ENCODE measurements at places on chromosomes 6 and 20.

DNA sequence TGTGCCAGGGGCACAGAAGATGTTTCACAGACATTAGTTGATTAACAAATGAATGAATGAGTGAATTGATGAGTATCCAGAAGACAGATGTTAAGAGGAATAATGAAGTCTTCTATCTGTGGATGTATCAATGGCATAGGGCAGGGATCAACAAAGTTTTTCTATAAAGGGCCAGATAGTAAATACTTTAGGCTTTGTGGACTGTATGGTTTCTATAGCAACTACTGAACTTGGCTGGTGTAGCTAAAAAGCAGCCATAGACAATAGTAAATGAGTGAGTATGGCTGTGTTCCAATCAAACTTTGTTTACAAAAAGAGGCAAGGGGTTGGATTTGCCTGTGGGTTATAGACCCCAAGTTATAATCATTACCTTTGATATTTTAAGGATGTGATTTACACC, 144.0 kb downstream of the PRL start:
- no peak for DNase-seq

DNA sequence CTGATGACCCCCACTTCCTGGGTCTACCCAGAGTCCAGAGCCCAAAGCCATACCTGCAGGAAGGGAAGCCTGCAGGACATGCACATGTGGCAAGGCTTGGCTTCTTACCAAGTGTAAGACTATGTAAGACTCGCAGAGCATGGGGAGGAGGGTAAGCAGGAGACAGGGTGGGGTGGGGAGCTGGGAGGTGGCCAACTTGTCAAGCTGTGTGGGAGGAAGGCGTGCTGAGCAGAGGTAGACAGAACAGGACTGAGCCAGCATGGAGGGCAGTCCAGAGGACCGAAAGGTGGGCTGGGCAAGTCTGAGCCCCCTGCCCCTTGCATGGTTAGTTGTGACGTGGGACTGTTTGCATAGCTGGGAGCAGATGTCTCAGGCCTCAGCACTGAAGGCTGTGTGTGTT, 53.4 kb upstream of the RNF24 start:
- no peak for DNase-seq

DNA sequence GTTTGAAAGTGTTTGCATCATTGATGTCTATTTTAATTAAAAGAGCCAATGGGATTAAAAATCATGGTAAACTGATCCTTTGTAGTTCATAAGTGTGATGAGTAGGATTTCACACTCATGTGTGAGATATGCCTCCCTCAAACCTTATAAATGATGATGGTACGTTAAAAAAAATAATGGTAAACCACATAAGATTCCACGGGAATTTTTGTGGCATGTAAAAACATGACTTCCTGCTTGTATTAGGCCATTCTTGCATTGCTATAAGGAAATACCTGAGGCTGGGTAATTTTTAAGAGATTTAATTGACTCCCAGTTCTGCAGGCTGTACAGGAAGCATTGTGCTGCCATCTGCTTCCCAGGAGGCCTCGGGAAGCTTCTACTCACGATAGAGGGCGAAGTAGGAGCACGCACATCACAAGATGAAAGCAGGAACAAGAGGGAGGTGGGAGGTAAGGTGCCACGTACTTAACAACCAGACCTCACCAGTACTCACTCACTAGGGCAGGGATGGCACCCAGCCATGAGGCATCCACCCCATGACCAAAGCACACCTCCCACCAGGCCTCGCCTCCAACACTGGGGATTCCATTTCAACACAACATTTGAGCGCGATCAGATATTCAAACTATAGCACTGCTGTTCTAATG, 187.6 kb upstream of the QKI start:
- peak; percentile 84 for DNase-seq

- peak; percentile 55 for DNase-seq
Measured at GRCh38 chr20:45098103-45098773, 2.7 kb downstream of the KCNS1 start.

DNA sequence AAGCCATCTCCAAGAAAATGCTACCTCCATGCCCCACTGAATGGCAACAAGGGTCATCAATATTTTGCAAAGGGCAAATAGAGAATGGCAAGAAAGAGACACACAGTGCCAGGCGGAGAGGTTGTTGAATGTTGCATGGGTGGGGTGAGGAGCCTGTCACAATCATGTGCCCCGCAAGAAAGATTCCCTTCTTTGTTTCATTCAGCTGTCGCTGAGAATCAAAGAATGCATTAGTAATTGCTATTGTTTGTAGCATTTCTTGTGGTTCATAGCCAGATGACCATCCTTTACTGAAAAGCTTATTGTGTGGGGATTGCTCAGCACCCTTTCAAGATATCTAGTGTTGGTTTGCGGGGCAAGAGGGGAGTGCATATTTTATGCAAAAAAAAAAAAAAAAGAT, 166.5 kb upstream of the QKI start:
- DNase-seq: no peak

DNA sequence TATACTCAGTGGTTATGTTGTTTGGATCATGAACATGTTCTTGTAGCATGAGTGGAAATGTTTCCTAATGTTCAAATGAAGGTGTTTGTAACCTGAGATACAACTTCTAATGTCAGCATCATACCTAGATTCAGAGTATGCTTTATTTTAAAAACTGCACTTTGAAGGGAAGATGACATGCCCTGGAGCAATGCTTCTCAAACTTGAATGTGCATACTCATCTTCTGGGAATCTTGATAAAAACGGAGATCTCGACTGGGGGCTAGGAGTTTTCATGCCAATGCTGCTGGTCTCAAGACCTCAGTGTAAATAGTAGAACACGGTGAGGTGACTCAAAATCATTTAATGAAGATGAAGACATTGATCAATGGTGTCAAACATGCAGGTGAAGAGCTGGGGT, 440.0 kb upstream of the NOX3 start:
- DNase-seq: no peak

- DNase-seq: peak; percentile 97
Measured at GRCh38 chr6:113564371-113565171, 292.6 kb upstream of the MARCKS start.

DNA sequence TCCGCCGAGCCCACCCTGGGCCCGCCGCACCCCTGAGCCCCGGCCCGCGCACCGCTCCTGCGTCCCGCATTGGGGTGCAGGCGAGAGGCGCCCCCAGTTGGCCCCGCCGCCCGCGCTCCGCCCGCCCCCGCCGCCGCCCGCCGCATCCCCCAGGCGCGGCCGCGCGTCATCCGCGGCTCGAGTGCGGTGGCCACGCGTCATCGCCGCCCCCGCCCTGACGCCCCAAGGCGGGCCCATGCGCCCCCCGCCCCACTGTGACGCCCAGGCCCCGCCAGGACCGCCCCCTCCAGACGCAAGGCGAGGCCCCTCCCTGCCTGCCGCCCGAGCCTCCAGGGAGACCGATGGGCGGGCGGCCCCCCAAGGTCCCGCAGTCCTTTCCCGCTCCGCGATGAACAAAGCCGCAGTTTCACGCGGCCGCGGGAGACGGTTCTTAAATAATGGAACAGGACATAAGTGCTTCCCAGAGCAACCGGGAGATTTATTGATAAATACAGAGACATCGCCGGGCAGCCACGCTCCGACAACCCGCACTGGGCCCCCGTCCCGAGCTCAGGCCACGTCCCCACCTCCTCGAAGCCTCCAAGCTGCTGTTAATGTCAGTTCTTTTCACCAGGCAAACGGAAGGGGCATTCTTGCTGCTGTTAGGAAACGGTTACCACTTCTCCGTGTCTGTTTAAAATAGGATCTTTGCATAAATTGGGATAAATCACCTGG, at the start of gene ANKRD60:
ANKRD60 (minus strand) TSS at position 170 of the 714 bp plus-strand sequence; CDS start at position 170, 0 bp downstream.
- DNase-seq: peak; percentile 61

GRCh38 chr6:159110748-159111147, 58.5 kb upstream of the FNDC1 start:
- no peak for DNase-seq

DNA sequence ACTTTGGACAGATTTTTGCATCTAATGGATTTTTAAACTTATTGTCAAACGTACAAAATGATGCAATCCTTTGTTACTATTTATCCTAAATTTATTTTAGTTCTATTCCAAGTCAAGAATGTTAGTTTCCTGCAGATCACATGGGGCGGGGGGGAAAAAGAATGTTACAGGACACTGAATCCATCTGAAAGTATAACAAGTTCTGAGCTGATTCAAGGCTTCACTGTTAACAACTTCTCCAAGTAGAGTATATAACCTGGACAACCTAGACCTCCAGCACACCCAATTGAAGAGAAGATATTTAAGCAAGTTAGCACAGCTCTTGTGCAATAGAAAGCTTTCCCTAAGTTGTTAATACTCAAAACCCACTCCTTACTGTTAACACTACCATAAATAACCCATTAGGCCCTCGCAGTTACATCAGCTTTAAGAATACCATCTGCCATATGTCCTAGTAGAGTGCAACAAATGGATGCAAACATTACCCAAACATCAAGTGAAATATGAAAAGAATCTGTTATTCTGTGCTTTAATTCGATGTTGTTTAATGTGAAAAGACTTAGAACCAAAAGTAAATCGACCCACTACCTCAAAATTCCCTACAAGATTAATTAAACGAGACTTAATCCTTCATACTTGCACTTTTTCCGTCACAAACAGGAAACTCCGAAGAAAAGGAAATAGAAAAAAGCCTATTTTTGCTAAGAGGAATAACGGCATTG, 1.3 kb downstream of the SEC63 start:
- peak; percentile 52 for DNase-seq

DNA sequence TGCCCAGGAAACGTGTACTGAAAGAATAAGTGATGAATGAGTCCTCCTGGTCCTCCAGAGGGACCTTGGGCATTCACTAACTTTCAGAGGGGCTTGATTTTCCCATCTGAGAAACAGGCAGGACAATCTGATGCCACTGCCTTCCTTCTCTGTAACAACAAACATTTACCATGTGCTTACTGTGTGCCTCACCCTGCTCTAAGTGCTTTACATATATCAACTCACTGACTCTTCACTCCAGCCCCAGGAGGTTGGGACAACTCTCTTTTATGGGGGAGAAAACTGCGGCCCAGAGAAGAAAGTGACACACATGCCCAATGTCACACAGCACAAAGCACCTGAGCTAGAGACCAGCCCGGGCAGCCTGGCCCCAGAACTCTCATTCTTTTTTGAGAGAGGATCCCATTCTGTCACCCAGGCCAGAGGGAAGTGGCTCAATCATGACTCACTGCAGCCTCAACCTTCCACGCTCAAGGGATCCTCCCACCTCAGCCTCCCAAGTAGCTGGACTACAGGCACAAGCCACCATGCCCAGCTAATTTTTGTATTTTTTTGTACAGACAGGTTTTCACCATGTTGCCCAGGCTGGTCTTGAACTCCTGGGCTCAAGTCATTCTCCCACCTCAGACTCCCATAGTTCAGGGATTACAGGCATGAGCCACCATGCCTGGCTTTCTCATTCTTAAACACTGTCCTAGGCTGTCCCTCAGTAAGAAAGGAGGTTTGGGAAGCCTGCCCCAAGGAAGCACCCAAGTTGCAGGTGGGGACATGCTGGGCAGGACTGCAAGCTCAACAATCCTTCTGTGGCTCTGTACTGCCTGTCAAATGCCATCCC, 38.0 kb downstream of the NOL4L start:
- no peak for DNase-seq

- no peak for DNase-seq
Measured at GRCh38 chr6:160328447-160328846, 19.7 kb upstream of the SLC22A3 start.

- DNase-seq: peak; percentile 19
Measured at GRCh38 chr6:160042788-160043301, 74.0 kb downstream of the IGF2R start.

- peak; percentile 76 for DNase-seq
Measured at GRCh38 chr20:37534401-37535157, 6.9 kb upstream of the BLCAP start.

- DNase-seq: no peak
Measured at GRCh38 chr6:133623621-133624020, 265.3 kb upstream of the TCF21 start.

- DNase-seq: peak; percentile 9
Measured at GRCh38 chr20:51122931-51123658, 100.2 kb upstream of the KCNG1 start.

DNA sequence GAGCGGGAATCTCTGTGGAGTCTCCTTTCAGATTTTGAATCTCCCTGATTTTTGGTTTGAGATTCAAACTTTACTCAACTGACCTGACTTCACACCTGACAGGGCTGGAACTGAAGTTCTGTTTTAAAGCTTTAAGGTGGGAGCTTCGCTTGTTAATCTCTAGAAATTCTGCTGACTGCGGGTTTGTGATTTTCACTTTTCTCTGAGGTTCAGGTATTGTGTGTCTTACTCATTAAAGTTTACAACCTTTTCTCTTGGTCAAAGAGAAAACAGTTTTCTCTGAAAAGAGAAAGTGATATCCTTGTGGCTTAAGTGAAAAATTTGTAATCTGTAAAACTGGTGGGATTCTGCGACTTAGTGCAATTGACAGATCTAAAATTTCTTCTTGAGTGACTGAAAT, 20.7 kb upstream of the IGF2R start:
- DNase-seq: no peak

DNA sequence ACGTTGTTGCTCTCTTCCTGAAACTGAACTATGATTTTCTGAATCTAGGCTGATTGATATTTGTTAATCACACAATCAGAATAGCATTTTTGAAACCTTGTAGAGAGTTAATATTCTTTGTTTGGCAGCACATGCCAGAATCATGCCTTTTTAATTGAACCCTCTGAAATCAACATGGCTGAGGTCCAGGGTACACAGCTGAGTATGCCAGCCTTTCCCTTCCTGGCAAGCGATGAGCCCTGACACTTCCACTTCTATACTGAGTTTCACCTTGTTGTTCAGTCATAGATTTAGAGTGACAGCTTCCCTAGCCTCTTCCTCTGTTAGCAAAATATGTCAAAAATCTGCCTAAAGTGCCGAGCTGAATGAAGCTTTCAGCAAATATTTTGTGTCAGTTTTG, 6.8 kb downstream of the HDDC2 start:
- no peak for DNase-seq

GRCh38 chr20:25338112-25339023, 52.3 kb downstream of the ABHD12 start:
- DNase-seq: no peak

- peak; percentile 12 for DNase-seq
Measured at GRCh38 chr6:14412026-14412425, 294.5 kb downstream of the CD83 start.

DNA sequence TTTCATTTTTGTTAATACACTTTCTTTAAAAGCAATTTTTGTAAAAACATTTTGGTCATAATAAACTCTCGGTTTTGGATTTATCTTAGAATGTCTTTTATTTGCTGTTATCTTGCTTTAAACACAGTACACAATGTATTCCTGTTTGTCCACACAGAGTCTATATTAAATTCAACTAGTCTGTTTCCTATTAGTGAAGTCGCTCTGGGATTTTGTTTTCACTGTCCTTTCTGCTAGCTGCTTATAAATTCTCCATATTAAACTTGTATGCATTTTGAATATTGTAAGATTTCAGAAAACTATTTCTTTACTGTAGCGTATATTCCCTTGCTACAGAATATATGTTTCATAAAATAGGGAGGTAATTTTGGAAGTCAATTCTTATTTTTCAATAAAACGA, 630.2 kb downstream of the HDGFL1 start:
- DNase-seq: no peak

DNA sequence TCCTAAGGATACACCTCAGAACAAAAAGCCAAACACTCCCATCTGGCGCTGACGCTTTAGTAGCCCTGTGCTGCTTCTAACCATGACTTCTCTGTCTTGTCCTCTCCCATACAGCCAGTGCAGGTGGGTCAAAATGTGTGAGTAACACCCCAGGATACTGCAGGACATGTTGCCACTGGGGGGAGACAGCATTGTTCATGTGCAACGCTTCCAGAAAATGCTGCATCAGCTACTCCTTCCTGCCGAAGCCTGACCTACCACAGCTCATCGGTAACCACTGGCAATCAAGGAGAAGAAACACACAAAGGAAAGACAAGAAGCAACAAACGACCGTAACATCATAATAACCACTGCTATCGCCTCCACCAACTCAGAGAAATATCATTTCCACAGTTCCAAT, 1.4 kb downstream of the DEFB132 start:
- peak; percentile 12 for DNase-seq
